Lower lobe of right lung (tissue), 2 donors: ENCODE measurements at places on chromosomes 6 and 20. TPM values are rescaled to one million over a fixed set of nuclear protein-coding genes. Genes with fewer than 3 reads are reported as not detected.
A peak's percentile ranks its signal among the peaks of the same experiment; 100 is the strongest.

- no peaks in the 10 kb centered on the region for H3K36me3 ChIP-seq
- no peak overlapping the region for H3K4me3 ChIP-seq
- DNase-seq = no peak
- no peaks in the 10 kb centered on the region for H3K27me3 ChIP-seq
Observed at GRCh38 chr6:71248306-71248765, 40.3 kb upstream of the OGFRL1 start.

DNA sequence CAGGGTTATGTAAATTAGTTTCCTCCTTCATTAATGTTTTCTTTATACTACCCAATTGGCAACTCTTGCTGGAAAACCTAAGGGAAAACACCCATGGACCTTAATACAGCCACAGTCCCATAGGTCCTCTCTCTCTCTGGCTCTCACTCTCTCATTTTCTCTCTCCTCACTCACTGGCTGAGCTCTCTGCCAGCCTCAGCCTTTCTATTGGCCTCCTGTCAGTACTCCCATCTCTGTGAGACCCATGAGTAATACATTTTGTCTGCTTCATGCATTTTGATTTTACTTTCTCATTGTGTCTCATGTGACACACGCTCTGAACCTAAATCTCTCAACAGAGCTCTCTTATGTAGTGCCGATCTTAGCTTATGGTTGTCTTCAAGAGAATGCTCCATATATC lies 907.5 kb downstream of the C6orf118 start:
- H3K27me3 ChIP-seq = no peaks in the 10 kb centered on the region
- H3K4me3 ChIP-seq = no peak overlapping the region
- no peaks in the 10 kb centered on the region for H3K4me1 ChIP-seq
- no peak overlapping the region for H3K27ac ChIP-seq

DNA sequence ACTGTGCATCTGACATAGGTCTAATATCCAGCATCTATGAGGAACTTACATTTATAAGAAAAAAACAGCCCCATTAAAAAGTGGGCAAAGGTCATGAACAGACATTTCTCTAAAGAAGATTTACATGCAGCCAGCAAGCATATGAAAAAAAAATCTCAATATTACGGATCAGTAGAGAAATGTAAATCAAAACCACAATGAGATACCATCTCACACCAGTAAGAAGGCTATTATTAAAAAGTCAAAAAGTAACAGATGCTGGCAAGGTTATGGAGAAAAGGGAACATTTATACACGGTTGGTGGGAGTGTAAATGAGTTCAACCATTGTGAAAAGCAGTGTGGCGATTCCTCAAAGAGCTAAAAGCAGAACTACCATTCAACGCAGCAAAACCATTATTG lies 13.1 kb downstream of the METTL24 start:
- DNase-seq = no peak
- H3K4me3 ChIP-seq = no peak overlapping the region
- no peak overlapping the region for H3K27ac ChIP-seq
- no peaks in the 10 kb centered on the region for H3K27me3 ChIP-seq
- H3K4me1 ChIP-seq = peaks cover 9% of the 10 kb centered on the region

DNA sequence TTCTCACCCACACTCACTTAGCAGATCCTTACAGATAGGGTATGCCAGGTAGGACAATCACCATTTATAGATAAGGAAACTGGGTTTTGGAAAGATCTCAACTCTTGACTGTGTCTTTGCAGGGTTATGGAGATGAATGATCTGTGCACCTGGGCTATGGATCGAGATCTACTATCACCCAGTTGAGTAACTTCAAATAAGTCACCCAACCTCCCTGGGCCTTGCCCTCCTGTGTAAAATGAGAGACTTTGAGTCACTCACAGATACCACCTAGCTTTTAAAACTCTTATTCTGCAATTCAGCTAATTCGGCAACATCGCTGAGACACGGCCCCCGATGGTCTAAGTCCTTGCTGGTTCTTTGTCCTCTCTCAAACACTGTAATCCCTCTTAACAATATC lies 53.5 kb downstream of the HIVEP2 start:
- no peaks in the 10 kb centered on the region for H3K27me3 ChIP-seq
- H3K27ac ChIP-seq = no peak overlapping the region
- DNase-seq = no peak
- H3K36me3 ChIP-seq = no peaks in the 10 kb centered on the region
- H3K4me3 ChIP-seq = no peak overlapping the region

DNA sequence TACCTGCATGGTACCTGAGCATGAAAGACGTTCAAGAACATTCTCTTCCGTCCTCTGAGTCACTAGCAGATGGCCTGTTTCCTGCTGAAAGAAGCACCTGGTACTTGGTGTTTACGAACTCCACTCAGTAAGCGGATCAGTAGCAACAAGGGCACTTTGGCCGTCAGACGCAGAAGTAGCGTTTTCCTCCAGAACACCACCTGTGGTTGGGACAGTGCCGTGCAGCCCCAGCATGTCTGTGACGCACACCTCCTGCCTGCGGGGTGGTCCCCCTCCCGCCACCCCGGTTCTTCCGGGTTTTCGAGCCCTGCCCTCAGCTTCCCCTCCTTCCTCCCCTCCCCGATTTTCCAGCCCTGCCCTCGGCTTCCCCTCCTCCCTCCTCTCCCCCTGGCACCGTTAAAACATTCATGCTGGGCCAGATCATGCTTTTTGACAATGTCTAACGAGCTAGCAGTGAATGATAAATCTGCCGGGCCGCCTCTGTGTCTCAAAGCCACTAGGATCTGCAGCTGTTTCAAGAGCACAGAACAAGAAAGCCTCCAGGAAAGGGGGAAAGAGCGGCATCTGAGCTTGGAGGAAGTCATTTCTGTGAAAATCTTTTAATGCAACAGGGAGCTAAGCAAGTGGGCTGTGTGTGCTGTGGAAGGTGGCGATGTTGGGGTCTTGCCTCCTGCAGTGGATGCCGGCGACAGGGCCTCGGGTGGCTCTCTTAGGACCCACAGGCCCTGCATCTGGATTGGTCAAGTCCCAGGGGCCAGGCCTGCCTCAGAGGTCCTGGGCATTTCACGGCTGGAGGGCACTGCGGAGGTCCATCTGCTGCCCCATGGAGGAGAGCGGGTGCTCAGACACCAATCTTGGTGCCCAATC lies 207.9 kb downstream of the ERMARD start:
- H3K4me3 ChIP-seq = peak overlapping the region; percentile 10
- peaks cover 38% of the 10 kb centered on the region for H3K27me3 ChIP-seq
- DNase-seq = peak; percentile 60
- H3K27ac ChIP-seq = no peak overlapping the region
- H3K36me3 ChIP-seq = no peaks in the 10 kb centered on the region

DNA sequence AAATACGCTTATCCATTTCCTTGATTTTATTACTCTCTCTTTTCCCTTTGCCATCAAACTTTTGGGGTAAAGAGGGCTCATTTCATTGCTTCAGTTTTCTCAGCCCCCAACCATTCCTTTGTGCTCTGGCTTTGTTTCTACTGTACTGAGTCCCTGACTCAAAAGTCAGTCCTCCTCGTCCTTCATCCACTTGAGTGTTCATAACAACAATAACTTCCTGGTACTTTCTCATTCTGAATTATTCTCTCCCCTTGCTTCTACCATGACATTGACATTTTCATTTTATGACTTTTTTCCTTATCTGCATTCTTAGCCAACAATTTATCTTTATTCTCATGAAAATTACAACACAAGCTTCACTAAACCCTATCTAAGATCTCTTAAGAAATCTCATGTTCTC lies 911 bp downstream of the ENPP3 start:
- no peaks in the 10 kb centered on the region for H3K4me1 ChIP-seq
- no peak for DNase-seq
- H3K27me3 ChIP-seq = no peaks in the 10 kb centered on the region
- H3K27ac ChIP-seq = no peak overlapping the region

GRCh38 chr6:157763129-157763903 lies 59.7 kb upstream of the SNX9 start:
- H3K4me3 ChIP-seq = no peak overlapping the region
- H3K27ac ChIP-seq = no peak overlapping the region
- H3K27me3 ChIP-seq = no peaks in the 10 kb centered on the region
- peak; percentile 93 for DNase-seq

DNA sequence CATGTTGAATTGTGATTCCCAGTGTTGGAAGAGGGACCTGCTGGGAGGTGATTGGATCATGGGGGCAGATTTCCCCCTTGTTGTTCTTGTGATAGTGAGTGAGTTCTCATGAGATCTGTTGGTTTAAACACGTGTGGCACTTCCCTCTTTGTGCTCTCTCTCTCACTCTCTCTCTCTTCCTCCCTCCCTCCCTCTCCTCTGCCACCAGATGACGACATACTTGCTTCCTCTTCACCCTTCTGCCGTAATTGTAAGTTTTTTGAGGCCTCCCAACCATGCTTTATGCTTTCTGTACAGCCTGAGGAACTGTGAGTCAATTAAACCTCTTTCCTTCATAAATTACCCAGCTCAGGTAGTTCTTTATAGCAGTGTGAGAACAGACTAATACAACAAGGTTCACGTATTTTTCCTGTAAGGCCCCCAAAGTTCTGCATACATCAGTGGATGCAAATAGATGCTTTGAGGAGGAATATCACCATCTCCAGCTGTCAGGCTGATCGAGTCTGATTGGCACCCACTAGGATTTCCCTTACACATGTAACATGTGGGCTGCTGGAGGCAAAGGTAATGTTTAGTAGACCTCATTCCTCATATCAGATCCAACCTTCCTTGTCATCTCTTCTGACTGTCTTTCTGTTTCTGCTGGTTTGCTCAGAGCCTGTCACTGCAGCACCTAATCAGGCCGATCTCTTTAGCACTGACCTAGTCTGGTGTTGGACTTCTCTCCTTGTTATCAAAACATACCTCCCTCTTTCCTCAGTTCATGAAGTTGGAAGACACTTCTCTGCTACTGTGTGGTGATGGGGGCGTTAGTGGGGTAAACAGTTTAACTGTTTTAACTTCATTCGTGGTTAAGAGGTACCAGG lies 54.3 kb upstream of the BACH2 start:
- no peaks in the 10 kb centered on the region for H3K27me3 ChIP-seq
- no peak overlapping the region for H3K4me3 ChIP-seq
- no peak overlapping the region for H3K27ac ChIP-seq
- no peak for DNase-seq
- no peaks in the 10 kb centered on the region for H3K4me1 ChIP-seq

GRCh38 chr6:18845896-18846295 lies 458.7 kb downstream of the RNF144B start:
- no peaks in the 10 kb centered on the region for H3K27me3 ChIP-seq
- H3K27ac ChIP-seq = no peak overlapping the region
- no peaks in the 10 kb centered on the region for H3K4me1 ChIP-seq
- DNase-seq = no peak

DNA sequence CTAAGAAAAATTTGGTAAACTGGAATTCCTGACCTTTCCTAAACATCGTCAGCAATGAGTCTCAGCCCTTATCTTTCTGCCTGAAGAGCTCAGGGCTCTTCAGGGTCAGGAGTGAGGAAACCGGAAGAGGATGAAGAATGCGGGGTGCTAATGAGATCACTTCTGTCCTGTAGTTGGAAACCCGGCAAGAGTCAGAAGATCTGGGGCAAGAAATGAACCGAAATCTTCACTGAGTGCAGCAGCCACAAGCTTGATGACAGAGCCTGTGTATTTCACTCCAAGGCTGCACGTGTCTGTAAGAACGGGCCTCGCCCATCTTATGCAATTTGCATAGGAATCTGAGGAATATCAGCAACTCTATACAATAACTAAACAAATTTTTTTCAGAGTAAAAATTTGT lies 60.4 kb upstream of the QKI start:
- H3K27ac ChIP-seq = peak overlapping the region; percentile 85
- no peaks in the 10 kb centered on the region for H3K27me3 ChIP-seq
- DNase-seq = no peak
- H3K4me3 ChIP-seq = no peak overlapping the region
- peaks cover 20% of the 10 kb centered on the region for H3K4me1 ChIP-seq

GRCh38 chr6:137921823-137922222 lies 54.8 kb downstream of the TNFAIP3 start:
- no peak for DNase-seq
- H3K4me1 ChIP-seq = peaks cover 12% of the 10 kb centered on the region
- no peaks in the 10 kb centered on the region for H3K27me3 ChIP-seq
- no peaks in the 10 kb centered on the region for H3K36me3 ChIP-seq
- H3K4me3 ChIP-seq = no peak overlapping the region
- H3K27ac ChIP-seq = no peak overlapping the region

DNA sequence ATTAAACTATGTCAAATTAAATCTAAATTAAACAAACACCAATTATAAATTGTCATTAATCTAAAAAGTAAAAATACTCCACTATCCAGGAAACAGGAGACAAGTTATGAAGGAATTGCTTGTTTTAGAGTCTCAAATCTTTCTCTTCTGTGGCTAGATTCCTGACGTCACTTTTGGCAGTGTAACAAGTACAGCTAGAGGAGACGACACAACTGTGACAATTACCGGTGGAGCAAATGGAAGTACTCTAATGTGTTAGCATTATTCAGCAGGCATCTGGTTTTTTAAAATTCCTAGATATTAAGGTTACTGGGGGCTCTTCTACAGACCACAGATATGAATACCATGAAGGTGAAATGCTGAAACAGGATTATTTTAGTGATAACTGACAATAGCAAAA lies 1042.7 kb downstream of the EPHA7 start:
- H3K4me1 ChIP-seq = no peaks in the 10 kb centered on the region
- no peaks in the 10 kb centered on the region for H3K36me3 ChIP-seq
- no peaks in the 10 kb centered on the region for H3K27me3 ChIP-seq
- DNase-seq = no peak
- no peak overlapping the region for H3K4me3 ChIP-seq

- H3K36me3 ChIP-seq = no peaks in the 10 kb centered on the region
- no peak overlapping the region for H3K4me3 ChIP-seq
- H3K4me1 ChIP-seq = peaks cover 17% of the 10 kb centered on the region
- H3K27ac ChIP-seq = no peak overlapping the region
- no peak for DNase-seq
Observed at GRCh38 chr6:139882977-139883728, 508.7 kb upstream of the CITED2 start.

GRCh38 chr6:154297721-154298120 lies 58.9 kb downstream of the IPCEF1 start:
- no peak overlapping the region for H3K4me3 ChIP-seq
- no peaks in the 10 kb centered on the region for H3K27me3 ChIP-seq
- peaks cover 30% of the 10 kb centered on the region for H3K4me1 ChIP-seq
- H3K27ac ChIP-seq = no peak overlapping the region
- H3K36me3 ChIP-seq = no peaks in the 10 kb centered on the region

- H3K27me3 ChIP-seq = peaks cover 56% of the 10 kb centered on the region
- H3K4me1 ChIP-seq = no peaks in the 10 kb centered on the region
- H3K27ac ChIP-seq = no peak overlapping the region
Observed at GRCh38 chr6:27495386-27496135, 22.7 kb upstream of the ZNF184 start.

The ETV7 gene
- 5.2 TPM for total RNA-seq

The FAM217B gene
- total RNA-seq = 26.8 TPM

The LINC00237 gene
- total RNA-seq = not detected

The ADGRF4 gene
- not detected for total RNA-seq

The CST2 gene
- not detected for total RNA-seq

The C6orf15 gene
- total RNA-seq = not detected

The GSTA3 gene
- total RNA-seq = 2.1 TPM

The CLIC5 gene
- total RNA-seq = 134 TPM

The LY6G6F gene
- total RNA-seq = 0.97 TPM

The MYL9 gene
- 274 TPM for total RNA-seq

The RIPPLY2 gene
- total RNA-seq = not detected

The SPTLC3 gene
- total RNA-seq = 18.7 TPM
